Glomerular endothelial cell (primary cell): ENCODE measurements at places on chromosomes 16 and 17. TPM values are rescaled to one million over a fixed set of nuclear protein-coding genes. Genes with fewer than 3 reads are reported as not detected.

SLC2A4 gene
- total RNA-seq, result not detected in 2 replicates

RHBDF1 gene
- total RNA-seq, result 46.6 and 75.5 TPM in 2 replicates

CCNF gene
- total RNA-seq, result 8.4 and 15.5 TPM in 2 replicates

PYY gene
- 0.64 TPM in 1 of 2 replicates, not detected in the other for total RNA-seq

TMEM208 gene
- total RNA-seq, result 29.0 and 36.8 TPM in 2 replicates

SECTM1 gene
- total RNA-seq, result 1.1 and 2.7 TPM in 2 replicates

SGCA gene
- not detected in 2 replicates for total RNA-seq

LRRC36 gene
- 1.2 and 1.4 TPM in 2 replicates for total RNA-seq

ZG16B gene
- 0.99 TPM in 1 of 2 replicates, not detected in the other for total RNA-seq

PIRT gene
- not detected in 2 replicates for total RNA-seq

CEP131 gene
- total RNA-seq, result 14.6 and 15.2 TPM in 2 replicates

DNA sequence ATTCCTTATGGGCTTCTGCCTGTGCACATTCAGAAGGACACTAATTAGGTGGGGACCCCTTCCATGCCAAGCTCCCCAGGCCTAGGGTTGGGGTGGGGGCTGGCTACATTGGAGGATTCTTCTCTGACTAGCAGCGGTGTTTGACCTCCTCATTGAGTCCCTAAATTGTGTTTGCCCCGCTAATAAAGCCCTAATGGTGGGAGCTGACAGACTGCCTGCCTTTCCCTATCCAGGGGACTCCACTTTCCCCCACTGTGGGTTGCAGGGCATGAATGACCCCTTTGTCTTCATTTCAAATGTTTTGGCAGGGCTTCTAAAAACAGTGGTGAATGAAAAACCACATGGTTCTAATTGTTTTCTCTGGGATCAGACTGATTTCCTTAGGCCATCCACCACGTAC, 476.8 kb upstream of the CDH11 start:
- no peak for DNase-seq

DNA sequence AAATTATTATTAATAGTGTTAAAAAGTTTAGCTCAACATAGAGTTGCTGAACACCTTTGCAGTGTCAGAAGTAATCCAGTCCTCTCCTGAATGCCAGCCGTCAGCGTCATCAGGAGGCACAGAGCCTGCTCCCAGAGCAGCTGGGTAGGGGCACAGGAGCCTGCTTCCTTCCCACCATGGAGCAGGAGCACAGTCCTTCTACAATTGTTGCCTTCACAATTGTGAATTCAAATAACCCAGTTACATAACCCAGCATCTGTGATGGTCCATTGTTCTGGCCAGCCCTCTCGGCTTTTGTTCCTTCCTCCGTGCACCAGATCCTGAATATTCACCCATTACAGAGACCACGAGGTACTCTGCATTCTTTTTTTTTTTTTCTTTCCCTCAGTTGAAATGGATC, 393.9 kb upstream of the MAF start:
- DNase-seq, result no peak

GRCh38 chr16:11495066-11495407, 91.7 kb downstream of the LITAF start:
- DNase-seq, result no peak

DNA sequence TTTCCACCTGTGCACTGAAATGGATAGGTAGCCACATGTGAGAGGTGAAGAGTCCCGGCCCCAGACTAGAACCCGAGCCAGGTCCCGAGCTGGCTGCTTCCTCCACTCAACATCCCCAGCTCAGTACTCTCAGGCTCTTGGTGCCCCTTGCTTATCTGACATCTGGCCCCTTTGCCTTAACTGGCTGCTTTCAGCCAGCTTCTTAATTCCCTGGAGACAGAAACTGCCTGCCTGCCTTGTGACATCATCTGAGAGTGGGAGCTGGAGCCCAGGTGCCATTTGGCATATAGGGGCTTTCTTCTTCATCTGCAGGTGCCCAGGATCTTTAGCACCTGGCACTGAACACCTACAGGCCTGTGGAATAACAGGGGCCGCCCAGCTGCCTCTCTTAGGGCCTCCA, 8.9 kb downstream of the CHAD start:
- no peak for DNase-seq

- DNase-seq, result no peak
These were observed 8.7 kb upstream of the CAVIN1 start for GRCh38 chr17:42431758-42432161.

DNA sequence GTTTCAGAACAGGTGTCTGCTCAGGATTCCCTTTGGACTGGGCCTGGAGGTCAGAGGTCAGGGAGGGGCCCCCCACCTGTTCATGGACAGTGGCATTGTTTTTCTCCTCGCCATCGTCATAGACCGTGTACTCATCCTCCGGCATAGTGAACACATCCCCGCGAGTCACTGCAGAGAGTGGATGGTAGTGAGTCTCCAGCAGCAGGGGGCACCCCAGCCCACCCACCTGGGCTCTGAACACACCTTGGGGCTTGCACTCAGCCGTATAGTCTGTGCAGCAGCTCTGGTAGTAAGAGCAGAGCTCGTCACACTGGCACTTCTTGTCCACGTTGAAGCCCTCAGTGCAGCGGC, 448 bp downstream of the VTN start:
- no peak for DNase-seq

- no peak for DNase-seq
These were observed 11.3 kb downstream of the NOG start for GRCh38 chr17:56604691-56605290.

DNA sequence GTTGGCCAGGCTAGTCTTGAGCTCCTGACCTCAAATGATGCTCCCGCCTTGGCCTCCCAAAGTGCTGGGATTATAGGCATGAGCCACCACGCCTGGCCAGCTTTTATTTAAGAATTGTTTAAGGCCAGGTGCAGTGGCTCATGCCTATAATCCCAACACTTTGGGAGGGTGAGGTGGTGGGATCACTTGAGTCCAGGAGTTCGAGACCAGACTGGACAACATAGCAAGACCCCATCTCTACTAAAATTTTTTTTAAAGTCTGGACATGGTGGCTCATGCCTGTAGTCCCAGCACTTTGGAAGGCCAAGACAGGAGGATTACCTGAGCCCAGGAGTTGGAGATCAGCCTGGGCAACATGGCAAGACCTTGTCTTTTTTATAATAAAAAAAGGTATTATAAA, 5.2 kb downstream of the PLXDC1 start:
- no peak for DNase-seq

- DNase-seq, result no peak
These were observed 462.5 kb upstream of the EEF2KMT start for GRCh38 chr16:5560084-5560483.

- no peak for DNase-seq
These were observed 68.0 kb downstream of the SHISA6 start for GRCh38 chr17:11309033-11309432.

DNA sequence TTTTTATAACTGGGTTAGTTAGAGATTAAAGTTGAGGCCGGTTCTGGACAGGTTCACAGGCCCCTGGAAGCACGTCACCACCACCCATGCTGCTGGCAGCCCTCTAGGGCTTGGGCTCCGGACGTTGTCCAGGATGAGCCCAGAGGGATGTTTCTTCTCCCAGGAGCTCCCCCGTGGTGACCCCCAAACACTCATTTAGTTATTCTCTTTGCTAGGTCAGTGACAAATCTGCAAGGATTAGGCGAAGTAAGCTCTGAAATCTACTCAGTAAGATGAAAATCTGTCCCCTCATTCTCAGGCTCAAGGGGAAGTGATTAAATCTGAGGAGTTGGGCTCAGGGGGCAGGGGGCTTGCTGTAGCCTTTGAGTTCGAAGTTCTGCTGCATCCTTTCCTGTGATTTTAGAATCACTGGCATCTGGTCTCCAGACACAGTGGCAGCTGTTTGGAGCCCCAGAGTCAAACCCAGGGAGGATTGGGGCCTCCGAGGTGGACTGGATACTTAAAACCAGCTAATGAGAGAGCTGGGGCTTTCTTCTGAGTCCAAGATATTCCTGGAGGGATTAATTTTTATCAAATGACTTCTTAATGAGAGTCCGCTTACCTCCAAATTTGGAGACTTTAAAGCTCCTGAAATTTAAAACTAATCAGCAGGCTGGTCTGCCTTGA, 49.2 kb upstream of the HS3ST2 start:
- no peak for DNase-seq

- no peak for DNase-seq
These were observed 1100.6 kb upstream of the RBFOX1 start for GRCh38 chr16:6232056-6232455.

GRCh38 chr17:44549686-44550085, 7.6 kb upstream of the FZD2 start:
- DNase-seq, result no peak

DNA sequence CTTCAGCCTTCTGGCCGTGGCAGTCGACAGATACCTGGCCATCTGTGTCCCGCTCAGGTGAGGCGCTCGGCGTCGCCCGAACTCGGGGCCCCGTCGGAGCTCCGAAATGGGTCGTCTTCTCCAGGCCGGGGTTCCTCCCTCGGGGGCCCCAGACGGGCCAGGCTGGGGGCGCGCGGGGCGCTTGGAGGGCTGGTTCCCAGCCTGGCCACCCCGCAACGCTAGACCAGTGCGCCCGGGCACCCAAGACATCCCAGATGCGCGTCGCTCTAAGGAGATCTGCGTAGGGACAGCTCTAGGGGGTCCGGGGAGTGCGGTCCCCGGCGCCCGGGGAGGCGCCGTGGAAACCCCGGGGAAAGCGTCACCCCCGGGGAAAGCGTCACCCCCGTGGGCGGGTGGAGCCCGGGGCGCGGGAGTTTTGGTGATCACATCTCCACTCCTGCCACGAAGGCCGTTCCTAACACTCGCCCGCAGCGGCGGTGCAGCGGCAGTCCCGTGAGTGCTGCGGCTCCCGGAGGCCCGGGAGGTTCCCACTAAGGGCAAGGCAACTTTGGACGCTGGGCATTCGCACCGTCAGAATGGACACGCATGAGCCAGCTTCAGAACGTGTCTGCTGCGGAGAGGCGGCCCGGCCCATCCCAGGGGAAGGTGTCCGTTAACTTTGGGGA, 729 bp downstream of the ADORA2B start:
- DNase-seq, result no peak

DNA sequence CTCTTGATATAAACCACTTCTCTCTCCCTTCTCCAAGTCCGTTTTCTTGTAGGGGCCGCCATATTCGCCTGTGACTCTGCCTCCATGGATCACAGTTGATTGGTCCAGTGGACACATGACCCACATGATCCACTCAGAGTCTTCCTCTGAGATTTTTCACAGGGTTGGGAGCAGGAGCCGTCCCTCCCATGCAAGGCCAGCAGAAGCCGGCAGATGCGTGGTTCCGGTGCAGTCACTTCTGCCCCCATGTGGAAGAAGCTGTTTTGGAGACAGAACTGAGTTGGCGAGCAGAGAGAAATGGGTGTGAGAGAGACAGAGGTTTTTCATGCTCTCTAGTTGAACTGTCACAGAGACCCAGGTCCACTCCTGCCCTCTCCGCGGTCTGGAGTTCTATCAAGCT, 83.3 kb downstream of the C16orf95 start:
- no peak for DNase-seq

DNA sequence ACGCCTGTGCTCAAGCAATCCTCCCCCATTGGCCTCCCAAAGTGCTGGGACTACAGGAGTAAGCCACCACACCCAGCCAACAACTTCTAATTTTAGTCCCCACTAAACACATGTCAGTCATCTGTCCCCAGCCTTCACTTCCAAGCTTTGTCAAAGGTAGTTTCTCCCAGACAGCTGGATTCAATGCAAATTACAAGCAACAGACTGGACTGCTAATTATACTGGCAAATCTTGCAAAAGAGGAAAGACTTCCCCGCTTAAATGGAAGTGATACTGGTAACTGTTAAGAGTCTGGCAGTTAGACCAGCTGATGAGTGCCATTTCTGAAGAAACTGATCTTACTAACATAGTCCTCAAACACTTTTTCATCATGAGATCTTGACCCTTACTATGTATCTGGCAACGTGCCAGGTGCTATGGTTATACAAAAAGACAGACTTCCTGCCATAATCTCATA, 8.2 kb upstream of the GGA2 start:
- DNase-seq, result no peak

- DNase-seq, result no peak
These were observed 609 bp upstream of the FXR2 start for GRCh38 chr17:7615265-7615747.

GRCh38 chr17:27321372-27321771, 27.5 kb downstream of the WSB1 start:
- DNase-seq, result no peak

GRCh38 chr17:15431766-15432165, 35.7 kb downstream of the CDRT4 start:
- DNase-seq, result no peak

- DNase-seq, result no peak
These were observed at the start of gene ANKRD13B for GRCh38 chr17:29592850-29593551. ANKRD13B (plus strand) TSS chr17:29593132; CDS start chr17:29593622, 490 bp downstream.

- DNase-seq, result no peak
These were observed 10.9 kb upstream of the CXCL16 start for GRCh38 chr17:4750606-4751005.

- DNase-seq, result no peak
These were observed 405.5 kb downstream of the CPPED1 start for GRCh38 chr16:12398029-12398682.

DNA sequence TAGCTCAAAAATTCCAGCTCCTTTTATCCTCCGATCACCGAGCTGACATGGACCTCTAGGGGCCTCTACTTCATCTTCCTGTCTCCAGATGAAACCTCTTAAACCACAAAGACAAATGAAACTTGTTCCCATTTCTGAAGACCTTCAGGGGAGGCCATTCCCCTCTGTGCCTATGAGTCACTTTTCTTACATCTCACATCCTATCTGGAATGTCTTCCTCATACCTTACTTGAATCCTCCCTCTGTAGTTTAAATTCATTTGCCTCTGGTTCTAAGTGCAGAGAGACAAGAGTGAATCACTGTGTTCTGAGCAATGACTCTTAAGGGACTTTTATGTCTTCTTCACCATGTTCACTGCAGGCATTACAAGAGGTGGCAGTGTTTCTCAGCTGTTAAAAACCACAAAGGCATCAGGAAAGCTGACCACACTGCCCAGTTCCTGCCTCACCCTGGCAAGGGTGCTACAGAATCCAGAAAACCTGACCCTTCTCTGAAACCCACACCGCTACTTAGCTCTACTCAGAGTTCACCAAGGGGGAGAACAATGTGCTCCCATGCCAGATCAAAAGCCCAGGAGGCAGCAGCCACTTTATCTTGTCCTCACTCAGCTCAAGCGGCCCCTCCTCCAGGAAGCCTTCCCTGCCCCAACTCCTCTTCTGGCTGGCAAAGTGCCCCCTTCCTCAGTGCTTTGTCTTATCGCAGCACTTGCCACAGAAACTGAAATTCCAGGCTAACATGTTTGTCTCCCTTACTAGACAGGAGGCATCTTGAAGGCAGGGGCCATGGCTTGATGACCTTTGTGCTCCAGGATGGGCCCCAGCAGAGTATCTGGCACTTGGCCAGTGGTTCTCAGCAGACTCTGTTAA, 6.4 kb downstream of the CUEDC1 start:
- DNase-seq, result no peak

GRCh38 chr16:54426553-54426849, 139.9 kb upstream of the IRX3 start:
- DNase-seq, result no peak

- DNase-seq, result no peak
These were observed 30.8 kb downstream of the B9D1 start for GRCh38 chr17:19331543-19332245.
